ENCODE measurements at places on chromosomes 2 and 18.

DNA sequence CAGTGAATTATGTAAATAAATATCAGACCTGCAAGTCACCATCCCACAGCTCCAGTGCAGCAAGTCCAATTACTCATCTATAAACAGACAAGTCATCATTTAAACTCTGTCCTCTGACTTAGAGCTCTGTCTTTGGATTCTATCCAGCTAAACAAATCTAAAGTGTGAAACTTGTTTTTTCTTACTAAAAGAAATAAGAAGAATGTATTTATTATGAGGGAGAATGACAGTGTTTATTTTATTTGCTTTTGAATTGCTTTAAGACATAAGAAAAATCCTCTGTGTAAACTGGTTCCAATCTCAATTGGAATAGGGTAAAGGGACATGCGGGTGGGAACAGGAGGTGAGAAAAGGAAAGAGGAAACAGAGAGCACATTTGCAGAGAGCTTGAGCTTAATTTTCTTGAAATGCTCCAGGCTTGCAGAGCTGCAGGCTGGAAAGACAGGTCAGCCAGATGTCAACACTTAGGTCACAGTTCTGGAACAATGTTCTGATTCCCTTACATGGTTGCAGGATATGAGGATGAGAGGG lies 355.8 kb downstream of the MEIS1 start:
- DNase-seq = no peak

GRCh38 chr2:85704800-85705679 lies 10.9 kb downstream of the GNLY start:
- DNase-seq = peak; percentile 45

GRCh38 chr2:6233993-6234392 lies 541.8 kb downstream of the SOX11 start:
- no peak for DNase-seq

- DNase-seq = no peak
Measured at GRCh38 chr2:41320491-41320890, 727.3 kb upstream of the PKDCC start.

DNA sequence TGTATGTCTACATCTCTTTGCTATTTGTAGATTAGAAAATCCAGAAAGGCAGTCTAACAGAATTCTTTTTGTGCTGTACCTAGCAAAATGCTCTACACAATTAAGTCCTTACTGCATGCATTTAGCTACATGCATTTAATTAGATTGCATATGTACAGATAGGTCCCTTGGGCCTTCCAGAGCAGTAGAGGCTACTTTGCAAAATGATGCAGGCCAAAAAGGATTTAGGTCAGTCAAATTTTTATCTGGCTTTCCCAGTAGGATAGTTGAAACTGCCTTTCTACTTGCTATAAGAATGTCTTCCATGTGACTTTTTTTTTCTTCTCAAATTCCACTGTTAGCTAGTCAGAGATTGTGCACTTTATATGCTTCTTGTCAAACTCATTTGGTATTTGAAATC lies 19.3 kb downstream of the GALNT13 start:
- no peak for DNase-seq

DNA sequence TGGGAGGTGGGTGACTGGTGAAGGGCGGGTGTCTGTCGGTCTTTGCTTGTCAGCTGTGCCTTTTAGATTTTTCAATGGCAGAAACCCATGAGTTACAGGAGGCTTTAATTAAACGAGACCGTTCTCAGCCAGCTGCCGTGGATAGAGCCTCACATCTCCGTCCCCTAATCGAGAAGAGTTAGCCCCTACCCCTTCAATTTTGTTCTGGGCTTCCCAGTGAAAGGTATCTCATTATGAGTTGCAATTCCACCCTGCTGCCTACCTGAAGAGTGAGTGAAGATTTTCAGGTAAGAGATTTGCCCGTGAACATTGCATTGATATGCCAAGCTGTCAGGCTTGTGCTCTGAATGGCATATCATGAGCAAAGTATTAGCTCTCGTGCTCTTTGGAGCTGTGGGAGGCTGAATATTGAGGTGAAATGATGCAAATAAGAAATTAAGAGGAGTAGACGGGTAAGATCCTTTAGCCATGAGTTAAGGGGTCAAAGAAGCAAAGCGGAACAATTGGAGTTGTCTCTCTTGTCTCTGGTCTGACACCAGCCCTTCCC lies 118.7 kb upstream of the MSTN start:
- DNase-seq = peak; percentile 24

DNA sequence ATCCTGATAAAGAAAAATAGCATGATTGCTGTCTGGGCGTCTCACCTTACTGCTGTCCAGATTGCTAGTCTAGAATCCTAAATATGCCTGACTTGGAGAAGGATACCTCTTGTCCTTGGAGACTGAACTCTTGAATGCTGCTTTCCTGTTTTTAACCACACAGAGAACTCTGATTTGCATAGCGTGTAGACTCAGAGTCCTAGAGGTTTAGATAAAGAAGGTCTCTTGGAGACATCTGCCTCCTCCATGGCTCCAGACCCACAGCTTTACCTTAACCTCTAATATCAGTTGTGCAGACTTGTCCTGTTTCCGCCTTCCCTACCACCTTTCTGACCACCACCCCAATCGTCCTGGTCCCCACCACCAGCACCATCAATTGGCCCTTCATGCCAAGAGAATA lies 292.6 kb upstream of the CYRIA start:
- peak; percentile 6 for DNase-seq

DNA sequence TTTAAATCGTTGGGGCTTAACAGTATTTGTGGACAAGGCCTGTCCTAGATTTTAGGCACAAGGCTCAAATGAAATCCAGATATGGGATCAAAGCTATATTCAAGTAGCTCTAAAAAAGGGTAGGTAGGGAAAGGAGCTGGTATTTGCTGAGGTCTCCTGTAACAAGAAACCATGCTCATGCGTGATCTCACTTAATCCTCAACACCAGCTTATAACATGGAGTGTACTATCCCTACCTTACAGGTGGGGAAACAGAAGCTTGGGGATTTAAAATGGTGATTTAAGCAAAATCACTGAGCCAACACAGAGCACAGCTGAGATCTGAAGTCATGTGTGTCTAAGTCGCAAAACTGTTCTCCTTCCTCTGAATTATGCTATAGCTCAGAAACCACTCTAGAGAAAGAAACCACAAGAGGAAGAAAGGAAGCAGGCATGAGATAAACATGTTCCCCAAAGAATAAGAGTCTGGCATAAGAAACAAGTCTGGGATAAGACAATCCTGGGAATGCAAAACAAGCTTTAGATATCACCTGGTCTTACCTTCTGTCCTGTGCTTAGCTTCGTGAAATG lies 43.1 kb downstream of the CYRIA start:
- DNase-seq = no peak

DNA sequence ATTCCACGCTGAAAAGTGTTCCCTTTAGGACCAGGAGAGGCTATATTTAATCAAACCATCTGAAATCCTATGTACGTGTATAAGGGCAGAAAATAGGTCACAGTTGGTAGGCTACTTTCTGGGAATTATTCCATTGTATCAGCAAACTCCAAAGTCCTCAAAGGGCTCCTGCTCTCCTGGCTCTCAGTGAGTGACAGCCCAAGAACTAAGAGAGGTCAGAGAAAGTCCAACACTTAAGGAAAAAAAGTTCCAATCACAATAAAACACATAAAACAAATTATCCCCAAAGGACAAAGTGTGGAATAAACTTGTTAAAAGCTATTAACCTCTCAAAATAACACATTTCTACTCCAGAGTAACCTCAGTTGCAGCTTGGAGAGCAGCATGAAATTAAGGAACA lies 183.3 kb downstream of the SLC8A1 start:
- DNase-seq = no peak

GRCh38 chr2:143649226-143649740 lies 520.1 kb downstream of the ARHGAP15 start:
- DNase-seq = no peak

- DNase-seq = no peak
Measured at GRCh38 chr2:173175222-173175621, 99.6 kb downstream of the MAP3K20 start.

- no peak for DNase-seq
Measured at GRCh38 chr18:69021211-69021805, 223.4 kb downstream of the CCDC102B start.

DNA sequence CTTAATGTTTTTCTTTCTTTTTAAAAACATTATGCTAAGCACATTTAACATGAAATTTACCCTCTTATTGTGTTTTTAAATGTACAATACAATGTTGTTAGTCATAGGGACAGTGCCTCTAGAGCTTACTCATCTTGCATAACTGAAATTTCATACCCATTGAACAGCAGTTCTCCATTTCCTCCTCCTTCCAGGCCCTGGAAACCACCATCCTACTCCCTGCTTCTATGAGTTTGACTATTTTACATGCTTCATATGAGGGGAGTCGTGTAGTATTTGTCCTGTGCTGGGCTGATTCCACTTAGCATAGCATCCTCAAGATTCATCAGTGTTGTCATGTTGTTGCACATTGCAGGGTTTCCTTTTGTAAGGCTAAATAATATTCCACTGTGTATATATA lies 92.6 kb downstream of the SPATS2L start:
- no peak for DNase-seq

DNA sequence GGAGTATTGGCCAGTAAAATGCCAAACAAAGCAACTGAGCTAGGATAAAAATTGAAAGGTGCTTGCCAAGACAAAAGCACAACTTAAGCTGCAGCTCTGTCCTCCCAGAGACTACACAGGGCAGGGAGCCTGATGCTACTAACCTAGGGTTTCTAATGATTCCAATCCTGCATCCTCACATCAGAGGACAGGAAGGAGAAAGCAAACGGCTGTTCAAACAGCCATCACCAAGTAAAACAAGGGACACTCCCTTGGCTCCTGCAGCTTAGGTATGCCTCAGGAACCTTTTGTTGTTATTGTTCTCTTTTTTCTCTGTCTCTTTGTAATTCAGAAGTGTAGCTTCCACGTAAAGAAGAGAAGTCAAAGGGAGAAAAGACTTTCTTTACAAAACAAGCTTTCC lies 99.5 kb downstream of the TCF4 start:
- DNase-seq = no peak

- no peak for DNase-seq
Measured at GRCh38 chr2:66437691-66438497, 3.0 kb downstream of the MEIS1 start.

GRCh38 chr2:22998359-22998758 lies 386.6 kb upstream of the KLHL29 start:
- DNase-seq = no peak

- no peak for DNase-seq
Measured at GRCh38 chr2:60047944-60048525, 505.4 kb downstream of the BCL11A start.

DNA sequence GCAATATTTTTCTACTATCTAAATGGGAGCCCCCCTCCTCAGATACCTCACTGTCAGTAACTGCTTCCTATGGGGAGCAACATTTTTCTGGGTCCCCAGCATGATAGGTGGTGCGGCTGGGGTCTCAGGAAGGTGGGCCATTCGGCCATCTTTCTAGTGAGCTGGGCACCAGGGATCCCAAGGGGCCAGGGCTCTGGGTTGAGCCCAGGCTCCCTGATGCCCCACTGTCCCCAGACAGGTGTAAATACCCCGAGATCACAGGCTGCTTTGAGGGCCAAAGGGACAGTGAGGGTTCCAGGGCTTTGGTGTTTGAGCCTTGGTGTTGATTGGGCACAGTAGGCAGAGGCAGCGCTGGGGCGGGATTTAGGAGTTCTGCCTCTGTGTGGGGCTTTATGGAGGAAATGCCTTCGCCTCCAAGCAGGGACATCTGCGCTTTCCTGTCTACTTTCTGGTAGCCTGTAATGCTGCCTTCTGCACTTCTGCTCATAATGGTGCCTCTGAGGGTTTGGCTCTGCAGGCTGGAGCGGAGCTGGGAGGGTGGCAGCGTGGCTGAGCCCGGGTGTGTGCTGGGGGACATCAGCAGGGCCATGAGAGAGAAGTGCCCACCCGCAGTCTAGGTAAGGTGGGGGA lies 5.3 kb downstream of the ITM2C start:
- peak; percentile 74 for DNase-seq

- DNase-seq = no peak
Measured at GRCh38 chr18:38940475-38940862, 1374.9 kb upstream of the CELF4 start.

Data from MM.1S (cell line).